CD4-positive, alpha-beta T cell treated with Interleukin-17A for 4 hours (primary cell): ENCODE measurements at places on chromosomes 1 and 21.

GRCh38 chr21:31064803-31065202, 26.5 kb upstream of the KRTAP19-8 start:
- no peak for DNase-seq

GRCh38 chr1:201983380-201983805, 945 bp downstream of the RNPEP start:
- no peak for DNase-seq

DNA sequence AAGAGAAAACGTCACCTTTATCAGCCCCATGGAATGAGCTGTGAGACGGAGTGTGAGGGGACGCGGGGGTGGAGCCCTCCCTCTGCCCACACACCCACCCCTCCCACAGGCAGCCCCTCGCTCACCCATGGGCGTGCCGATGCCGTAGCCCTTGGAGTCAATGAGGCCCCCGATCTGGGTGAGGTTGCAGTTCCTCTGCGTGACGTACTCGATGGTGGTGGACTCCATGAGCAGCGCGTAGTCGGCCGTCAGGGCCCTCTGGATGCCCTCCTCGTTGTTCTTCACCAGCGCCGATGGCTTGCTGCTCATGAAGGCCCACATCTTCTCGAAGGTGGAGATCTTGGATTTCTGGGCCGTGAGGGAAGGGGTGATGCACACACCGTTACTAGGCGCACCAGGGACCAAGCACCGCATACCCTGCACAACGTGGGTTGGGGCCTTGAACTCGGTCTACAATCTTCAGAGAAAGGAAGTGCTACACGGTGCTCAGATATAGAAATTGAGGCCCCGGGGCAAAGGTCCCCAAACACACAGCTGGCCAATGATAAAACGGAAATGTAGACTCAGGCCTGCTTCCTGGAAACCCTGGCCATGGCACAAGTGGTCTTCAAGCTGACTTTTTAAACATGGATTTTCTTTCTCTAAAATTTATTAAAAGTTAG, 228.2 kb downstream of the GRIK3 start:
- DNase-seq, result no peak

- no peak for DNase-seq
Observed at GRCh38 chr1:101161619-101162018, 75.2 kb upstream of the S1PR1 start.

GRCh38 chr1:153771261-153771660, 3.9 kb upstream of the SLC27A3 start:
- DNase-seq, result no peak

DNA sequence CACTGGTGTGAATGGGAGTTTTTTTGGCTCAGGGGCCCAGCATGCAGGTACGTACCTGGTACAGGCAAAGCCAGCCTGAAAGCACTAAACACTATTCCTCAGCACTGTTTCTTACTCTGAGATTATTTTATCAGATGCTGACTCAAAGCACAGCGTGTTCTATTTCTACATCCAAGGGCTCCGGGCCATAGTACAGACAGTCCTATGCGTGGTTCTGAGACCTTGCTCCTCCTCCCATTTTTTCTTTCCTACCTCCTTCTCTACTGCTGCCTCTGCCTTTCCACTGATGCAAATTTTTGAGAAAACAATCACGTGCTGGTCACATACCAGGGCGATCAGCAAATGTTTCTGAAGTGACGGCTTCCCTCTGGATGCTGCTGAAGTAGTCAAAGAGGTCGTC, 36.3 kb downstream of the PDPN start:
- no peak for DNase-seq

DNA sequence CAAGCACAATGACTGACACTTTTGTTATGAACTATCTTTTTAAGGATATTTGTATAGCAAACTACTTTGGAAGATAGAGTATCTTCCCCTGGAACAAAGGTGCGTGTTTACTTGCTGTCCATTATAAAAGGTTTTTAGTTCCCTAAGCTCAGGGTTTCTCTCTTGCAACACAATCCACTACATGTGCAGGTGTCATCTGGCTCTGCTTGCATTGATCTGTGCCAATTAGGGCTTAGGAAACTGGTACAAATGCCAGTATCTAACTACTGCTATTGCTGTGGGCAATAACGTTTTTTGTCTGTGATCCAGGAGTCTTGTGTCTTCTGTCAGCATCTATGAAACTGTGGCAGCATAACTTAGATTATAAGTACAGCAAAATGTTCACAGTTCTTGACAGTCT, 68.3 kb upstream of the ABCD3 start:
- DNase-seq, result no peak

- no peak for DNase-seq
Observed at GRCh38 chr1:201739080-201739479, 89.9 kb upstream of the IPO9 start.

DNA sequence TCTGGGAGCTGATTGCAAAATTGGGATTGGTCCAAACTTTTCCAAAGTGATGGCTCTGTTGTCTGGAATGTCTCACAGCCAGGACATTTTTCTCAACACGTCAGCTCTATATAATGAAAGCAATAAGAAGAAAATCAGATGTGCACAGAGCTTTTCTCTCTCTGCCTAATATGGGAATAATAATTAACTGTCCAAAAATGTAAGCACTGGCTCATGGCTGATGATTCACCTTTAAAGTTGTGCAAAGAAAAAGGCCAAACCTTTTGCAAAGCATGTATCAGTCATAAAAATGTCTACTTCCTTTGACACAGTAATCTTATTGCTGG, 30.4 kb downstream of the ZNF281 start:
- no peak for DNase-seq

GRCh38 chr1:11504599-11504998, 25.6 kb downstream of the DISP3 start:
- no peak for DNase-seq

- DNase-seq, result no peak
Observed at GRCh38 chr1:4963251-4963650, 308.8 kb downstream of the AJAP1 start.

- no peak for DNase-seq
Observed at GRCh38 chr1:31289021-31289420, 7.6 kb downstream of the SNRNP40 start.

GRCh38 chr1:54227091-54227602, 27.2 kb downstream of the MRPL37 start:
- no peak for DNase-seq

DNA sequence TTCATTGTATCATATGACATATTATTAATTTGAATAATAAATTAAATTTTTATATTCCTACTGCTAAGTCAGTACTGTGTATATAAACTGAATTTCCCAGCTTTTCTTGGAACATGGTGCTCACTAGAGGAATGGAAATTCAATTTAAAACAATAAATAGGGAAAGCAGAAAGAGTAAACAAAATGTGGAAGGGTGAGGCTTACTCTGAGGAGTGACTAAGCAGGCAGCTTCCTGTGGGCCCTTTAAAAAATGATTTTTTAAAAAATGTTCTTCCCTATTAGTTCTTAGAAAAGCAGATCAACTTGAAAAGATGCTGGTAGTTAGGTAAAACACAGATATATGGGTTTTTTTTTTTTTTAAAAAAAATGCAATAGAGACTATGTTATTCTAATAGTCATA, 49.5 kb upstream of the S1PR1 start:
- no peak for DNase-seq

DNA sequence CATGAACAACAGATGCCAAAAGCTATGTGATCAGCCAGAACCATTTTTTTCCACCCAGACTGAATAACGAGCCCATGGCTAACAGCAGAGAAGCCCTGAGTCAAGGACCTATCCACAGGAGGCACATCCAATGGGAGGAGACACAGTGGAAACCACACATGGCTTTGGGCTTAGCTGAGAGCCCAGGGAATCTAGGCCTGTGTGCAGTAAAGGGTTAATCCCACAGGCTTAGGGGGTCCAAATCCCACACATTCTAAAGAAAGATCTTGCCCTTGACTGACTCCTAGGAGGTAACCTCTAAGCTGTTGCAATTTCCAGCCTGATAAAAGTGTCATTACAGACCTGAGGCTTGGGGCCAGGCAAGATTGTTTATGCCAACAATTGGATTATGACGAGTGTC, 194.5 kb downstream of the DSCAM start:
- no peak for DNase-seq

DNA sequence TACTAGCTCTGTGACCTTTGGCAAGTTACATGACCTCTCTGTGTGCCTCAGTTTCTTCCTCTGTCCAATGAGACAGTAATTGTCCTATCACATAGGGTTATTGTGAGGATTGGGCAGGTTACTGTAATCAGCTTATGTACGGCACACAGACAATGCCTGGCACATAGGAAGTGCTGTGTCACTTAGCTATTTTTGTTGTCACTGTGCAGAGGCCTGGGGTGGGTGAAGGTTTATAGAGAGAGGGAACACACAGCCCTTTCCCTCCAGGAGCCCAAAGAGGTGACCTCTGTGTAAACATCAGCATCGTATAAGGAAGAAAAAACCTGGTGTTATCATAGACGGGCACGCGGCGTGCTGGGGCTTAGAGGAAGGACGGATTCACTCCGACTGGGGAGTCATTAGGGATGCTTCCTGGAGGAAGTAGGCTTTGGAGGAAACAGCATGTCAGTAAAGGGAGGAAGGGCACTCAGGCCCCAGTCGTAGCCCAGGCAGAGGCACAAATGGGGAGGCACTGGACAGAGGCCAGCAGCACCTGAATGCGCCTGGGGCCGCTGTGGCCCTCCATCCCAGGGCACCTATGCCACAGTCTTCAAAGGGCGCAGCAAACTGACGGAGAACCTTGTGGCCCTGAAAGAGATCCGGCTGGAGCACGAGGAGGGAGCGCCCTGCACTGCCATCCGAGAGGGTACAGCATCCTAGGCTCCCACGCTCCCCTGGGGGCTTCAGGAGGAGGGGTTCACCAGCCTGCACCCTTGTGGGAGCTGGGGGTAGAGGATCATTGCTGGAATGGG, 21.2 kb downstream of the CDK18 start:
- DNase-seq, result no peak

DNA sequence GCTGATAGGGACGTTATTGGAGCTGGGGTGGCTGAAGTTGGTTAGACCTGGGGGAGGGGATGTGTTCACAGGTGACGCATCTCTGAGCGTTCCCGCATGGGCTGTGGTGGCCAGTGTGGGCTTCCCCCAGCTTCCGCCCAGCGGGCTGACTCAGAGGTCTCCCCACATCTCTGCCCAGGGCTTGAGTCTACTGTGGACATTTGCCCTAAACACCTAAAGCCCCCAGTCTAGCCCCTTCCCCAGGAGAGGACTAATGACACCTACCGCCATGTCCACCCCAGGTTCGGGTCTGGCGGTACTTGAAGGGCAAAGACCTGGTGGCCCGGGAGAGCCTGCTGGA, 2.0 kb downstream of the AGRN start:
- DNase-seq, result no peak

DNA sequence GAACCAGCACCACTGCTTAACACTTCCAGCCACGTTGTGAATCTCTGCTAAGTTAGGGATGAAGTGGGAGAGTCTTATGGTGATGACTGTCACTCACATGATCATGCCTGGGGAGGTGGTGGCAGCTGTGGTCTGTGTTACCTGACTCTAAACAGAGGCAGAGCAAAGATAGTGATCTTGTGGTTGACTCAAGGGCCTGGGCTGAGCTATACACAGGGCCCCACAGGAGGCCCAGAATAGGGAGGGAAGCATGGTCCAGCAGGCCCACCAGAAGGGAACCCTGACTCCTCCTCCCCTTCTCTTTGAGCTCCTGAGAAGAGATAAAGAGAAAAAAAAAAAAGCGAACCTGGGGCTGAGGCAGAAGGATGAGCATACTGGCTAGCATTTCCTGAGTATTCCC, 55.0 kb downstream of the PLXNA2 start:
- DNase-seq, result no peak

- DNase-seq, result no peak
Observed at GRCh38 chr21:33437140-33437539, 33.9 kb downstream of the IFNGR2 start.

- DNase-seq, result no peak
Observed at GRCh38 chr1:205339197-205339702, 17.5 kb downstream of the KLHDC8A start.

GRCh38 chr1:27137544-27138075, 17.3 kb downstream of the SLC9A1 start:
- DNase-seq, result no peak

DNA sequence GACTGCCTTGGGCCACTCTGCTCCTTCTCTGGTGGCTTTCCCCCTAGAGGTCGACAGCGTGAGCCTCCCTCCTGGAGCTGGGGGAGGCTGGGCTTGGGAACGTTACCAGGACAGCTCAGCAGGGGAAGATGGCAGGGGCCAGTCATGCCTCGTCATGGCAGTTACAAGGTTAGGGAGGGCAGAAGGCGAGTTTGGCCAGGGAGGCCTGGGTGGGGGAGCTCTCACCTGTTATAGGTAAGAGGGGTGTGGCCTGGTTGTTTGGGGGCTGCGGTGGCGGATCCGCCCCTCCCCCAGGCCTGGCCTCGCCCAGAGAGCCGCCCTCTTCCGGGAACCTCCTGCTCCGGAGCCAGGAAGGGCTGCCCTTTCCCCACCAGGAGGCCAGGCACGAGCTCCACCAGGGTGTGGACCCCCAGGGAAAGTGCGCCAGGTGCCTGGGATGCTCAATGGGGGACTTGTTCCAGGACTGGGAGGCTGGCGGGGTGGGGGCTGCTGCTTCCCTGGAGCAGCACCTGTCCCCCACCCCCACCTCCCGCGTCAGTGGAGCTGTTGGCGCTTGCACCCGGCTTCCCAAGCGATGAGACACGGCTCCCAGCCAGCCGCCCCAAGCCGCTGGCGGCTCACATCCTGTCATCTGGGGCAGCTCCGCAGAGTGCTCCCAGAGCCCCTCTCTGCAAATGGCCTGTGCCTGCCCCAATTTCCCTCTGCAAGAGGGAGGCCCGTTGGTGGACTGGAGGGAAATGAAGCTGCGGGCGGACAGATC, 23.6 kb upstream of the PKP1 start:
- no peak for DNase-seq

DNA sequence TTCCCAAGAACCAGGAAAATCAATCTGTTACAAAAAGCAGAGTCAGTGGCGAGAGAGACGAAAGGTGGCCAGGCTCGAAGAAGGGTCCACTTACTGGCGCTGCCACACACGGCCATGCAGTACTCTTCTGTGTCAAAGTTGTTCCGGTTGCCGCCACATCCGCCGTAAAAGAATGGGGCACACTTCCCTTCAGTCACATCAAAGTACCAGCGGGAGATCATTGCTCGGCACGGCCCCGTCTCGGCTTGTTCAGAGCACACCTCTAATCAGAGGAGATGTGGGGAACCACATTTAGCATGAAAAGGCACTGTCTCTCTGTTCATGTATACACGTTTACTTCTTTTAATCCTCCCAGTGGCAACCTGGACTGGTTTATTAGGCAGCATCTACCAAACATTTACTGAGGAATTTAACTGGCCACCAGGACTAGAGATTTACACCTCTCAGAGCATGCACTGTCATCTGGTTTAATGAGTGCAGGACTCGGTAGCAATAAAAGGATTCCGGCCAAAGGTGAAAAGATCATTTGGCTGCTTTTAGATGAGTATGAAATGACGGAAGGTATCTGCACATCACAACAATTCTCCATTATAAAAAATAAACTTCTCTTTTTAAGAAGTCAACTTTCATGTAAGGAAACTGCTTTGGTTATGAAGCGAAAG, 170.5 kb downstream of the APP start:
- DNase-seq, result peak; percentile 53

GRCh38 chr1:158176399-158176798, 4.3 kb upstream of the CD1D start:
- DNase-seq, result no peak
